Naive thymus-derived CD8-positive, alpha-beta T cell (primary cell): ENCODE measurements at places on chromosomes 5 and 9. TPM values are rescaled to one million over a fixed set of nuclear protein-coding genes. Genes with fewer than 3 reads are reported as not detected.

DNA sequence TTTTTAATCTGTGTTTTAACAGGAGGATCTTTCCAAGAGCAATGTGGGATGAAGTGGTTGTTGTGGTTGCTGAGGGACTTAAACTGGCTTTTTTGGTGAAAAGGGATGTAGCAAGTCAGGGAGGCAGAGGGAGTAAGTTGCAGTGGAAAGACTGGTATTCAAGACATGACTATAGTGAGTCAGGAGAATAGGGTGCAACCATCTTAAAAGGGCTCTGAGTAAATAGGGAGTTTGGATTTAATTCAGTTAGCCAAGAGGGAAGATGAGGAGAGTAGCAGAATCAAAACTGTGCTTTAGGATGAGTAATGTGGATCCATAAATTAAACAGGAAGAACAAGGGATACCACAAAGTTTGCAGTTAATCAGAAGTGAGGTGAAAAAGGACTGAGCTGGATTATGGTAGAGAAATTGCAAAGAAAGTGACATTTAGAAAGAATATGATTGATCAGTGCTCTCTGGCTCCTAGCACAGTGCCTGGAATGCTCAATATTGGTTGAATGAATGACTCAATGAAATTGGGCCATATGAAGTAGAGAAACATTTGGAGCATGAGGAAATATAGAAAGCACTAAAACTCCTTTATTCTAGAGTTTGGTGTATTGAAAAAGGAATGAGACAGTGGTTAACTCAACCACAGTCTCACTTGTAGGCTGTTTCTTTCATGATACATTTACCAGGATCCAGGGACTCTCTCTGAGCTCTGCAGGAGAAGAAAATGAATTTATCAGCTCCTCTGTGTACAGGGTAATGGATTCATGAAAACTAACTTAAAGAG lies 5.1 kb downstream of the POLR3G start:
- no peak overlapping the region for H3K27ac ChIP-seq
- no peaks in the 10 kb centered on the region for H3K36me3 ChIP-seq
- H3K4me1 ChIP-seq: peaks cover 6% of the 10 kb centered on the region
- H3K27me3 ChIP-seq: no peaks in the 10 kb centered on the region
- DNase-seq: no peak
- no peak overlapping the region for H3K4me3 ChIP-seq

PCDHB11 gene
- polyA plus RNA-seq: not detected

DNA sequence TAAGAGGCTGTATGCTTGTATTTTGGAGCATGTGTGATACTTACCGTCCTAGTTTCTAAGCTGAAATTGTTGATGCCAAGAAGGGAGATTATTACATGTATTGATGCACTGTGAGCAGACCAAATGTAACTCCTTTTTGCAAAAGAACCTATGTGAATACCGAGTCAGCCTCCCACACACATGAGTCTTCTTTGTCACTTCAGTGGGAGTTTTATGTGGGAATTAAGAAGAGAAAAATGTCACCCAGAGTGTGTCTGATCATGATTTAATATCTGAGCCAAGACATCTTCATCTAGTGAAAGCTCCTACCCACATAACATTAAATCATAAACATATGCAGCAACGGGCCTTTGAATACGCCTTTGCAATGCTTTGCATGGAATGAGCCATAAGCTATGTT lies 380.3 kb upstream of the ACTBL2 start:
- no peaks in the 10 kb centered on the region for H3K27me3 ChIP-seq
- no peaks in the 10 kb centered on the region for H3K36me3 ChIP-seq
- H3K27ac ChIP-seq: no peak overlapping the region

RASGRF2 gene
- 8.3 TPM for polyA plus RNA-seq

SH3TC2 gene
- polyA plus RNA-seq: not detected

GRCh38 chr5:91225848-91226686 lies 157.1 kb downstream of the ARRDC3 start:
- no peak overlapping the region for H3K27ac ChIP-seq
- peaks cover 6% of the 10 kb centered on the region for H3K27me3 ChIP-seq
- no peak overlapping the region for H3K4me3 ChIP-seq
- peaks cover 12% of the 10 kb centered on the region for H3K36me3 ChIP-seq
- no peaks in the 10 kb centered on the region for H3K4me1 ChIP-seq
- peak; percentile 21 for DNase-seq
